Vagina (tissue), 2 donors: ENCODE measurements at places on chromosomes 2 and 18. TPM values are rescaled to one million over a fixed set of nuclear protein-coding genes. Genes with fewer than 3 reads are reported as not detected.
A peak's percentile ranks its signal among the peaks of the same experiment; 100 is the strongest.

SNORC gene
- not detected for total RNA-seq

TNFRSF11A gene
- 3.9 TPM for total RNA-seq

- peak overlapping the region; percentile 40 for H3K27ac ChIP-seq
- no peak overlapping the region for H3K4me3 ChIP-seq
- peaks cover 71% of the 10 kb centered on the region for H3K4me1 ChIP-seq
- no peak for DNase-seq
- no peaks in the 10 kb centered on the region for H3K36me3 ChIP-seq
These were observed 86.9 kb downstream of the ACVR1 start for GRCh38 chr2:157789256-157789655.

DNA sequence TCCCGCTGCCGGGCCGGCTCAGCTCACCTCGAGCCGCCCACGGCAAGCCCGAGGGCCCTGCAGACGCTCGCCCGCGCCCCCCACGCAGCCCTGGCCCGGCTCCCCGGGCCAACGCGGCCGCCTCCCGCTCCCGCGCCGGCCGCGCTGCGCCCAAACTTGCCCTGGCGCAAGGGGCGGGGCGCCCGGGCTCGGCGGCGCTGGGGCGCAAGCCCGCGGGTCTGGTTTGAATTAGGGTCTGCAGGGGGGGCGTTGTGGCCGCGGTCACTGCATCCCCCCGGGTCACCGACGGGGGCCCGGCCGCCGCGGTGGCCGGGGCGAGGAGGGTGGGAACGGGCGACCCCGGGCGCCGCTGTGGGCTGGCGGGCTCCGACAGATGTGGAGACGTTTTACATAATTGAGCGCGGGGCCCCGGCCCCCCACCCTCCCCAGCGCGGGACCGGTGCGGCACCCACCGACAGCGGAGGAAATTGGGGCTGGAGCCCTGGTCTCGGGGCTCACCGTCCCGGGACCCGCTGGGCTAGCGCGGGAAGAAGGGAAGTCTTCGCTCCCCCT lies 690 bp downstream of the SDC1 start:
- H3K27ac ChIP-seq = peak overlapping the region; percentile 94
- peak overlapping the region; percentile 64 for H3K4me3 ChIP-seq
- no peaks in the 10 kb centered on the region for H3K36me3 ChIP-seq
- no peak for DNase-seq
- H3K4me1 ChIP-seq = peaks cover 40% of the 10 kb centered on the region

DNA sequence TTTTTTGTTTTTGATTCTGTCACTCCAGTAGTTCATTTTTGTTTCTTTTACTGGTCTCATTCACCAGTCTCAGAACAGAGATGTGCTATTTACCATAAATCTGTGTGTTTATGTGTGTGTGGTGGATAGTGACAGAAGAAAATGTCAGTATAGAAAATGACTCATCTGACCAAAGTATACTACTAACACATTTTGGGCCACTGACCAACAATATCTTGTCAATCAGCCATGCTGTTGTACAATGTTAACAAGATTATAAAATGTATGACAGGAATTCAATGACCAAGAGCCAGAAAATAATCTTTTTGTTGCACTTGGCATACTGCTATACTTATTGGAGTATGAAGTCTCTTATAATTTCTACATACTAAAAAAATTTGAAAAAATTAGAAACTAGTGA lies 1081.4 kb upstream of the NRXN1 start:
- H3K27ac ChIP-seq = no peak overlapping the region
- H3K4me3 ChIP-seq = no peak overlapping the region
- H3K36me3 ChIP-seq = no peaks in the 10 kb centered on the region

DNA sequence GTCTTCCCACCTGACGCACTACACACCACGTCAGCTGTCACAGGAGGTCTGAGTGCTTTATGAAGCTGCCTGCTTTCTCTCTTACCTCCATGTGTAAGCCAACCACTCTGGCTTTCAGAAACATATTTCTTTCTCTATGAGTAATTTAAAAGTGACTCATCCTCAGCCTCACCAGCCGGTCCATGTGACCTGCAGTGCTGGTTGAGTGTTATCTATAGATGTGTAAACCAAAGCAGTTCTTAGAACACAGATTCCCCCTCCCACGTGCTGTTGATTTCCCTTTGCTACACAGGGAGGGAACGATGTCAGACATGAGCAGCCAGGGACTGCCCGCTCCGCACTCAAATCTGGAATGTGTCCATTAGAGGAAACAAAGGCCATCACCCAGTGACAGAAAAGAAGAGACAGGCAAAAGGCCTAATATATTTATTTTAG lies 157.8 kb downstream of the BCL2 start:
- no peak overlapping the region for H3K4me3 ChIP-seq
- no peaks in the 10 kb centered on the region for H3K36me3 ChIP-seq
- H3K27ac ChIP-seq = peak overlapping the region; percentile 93

- no peaks in the 10 kb centered on the region for H3K27me3 ChIP-seq
- H3K4me3 ChIP-seq = no peak overlapping the region
- no peak for DNase-seq
- no peak overlapping the region for H3K27ac ChIP-seq
- H3K4me1 ChIP-seq = no peaks in the 10 kb centered on the region
These were observed 26.7 kb downstream of the XDH start for GRCh38 chr2:31387850-31388249.

GRCh38 chr18:49247781-49248180 lies 212.7 kb downstream of the DYM start:
- H3K4me3 ChIP-seq = no peak overlapping the region
- no peak overlapping the region for H3K27ac ChIP-seq
- H3K36me3 ChIP-seq = no peaks in the 10 kb centered on the region
- DNase-seq = no peak
- H3K27me3 ChIP-seq = no peaks in the 10 kb centered on the region
- H3K4me1 ChIP-seq = no peaks in the 10 kb centered on the region

DNA sequence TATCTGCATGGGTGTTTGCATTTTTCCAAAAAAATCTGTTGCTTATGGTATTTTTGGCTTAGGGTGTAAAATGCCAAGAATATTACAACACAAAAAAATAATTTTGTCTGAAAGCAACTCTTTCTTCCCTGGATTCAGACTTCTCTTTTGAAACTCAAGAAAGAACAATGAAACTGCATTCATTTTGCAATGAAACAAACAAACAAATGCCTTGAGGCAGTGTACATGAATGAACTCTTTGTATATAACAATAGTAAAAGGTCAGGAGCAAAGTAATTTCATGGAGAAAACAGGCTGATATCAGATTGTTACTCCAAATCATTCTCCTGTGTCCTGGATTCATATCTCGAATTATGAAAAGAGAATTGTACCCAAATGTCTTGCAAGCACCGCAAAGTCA lies 301.6 kb upstream of the CDH20 start:
- H3K27me3 ChIP-seq = no peaks in the 10 kb centered on the region
- H3K27ac ChIP-seq = no peak overlapping the region
- H3K36me3 ChIP-seq = no peaks in the 10 kb centered on the region
- DNase-seq = no peak

DNA sequence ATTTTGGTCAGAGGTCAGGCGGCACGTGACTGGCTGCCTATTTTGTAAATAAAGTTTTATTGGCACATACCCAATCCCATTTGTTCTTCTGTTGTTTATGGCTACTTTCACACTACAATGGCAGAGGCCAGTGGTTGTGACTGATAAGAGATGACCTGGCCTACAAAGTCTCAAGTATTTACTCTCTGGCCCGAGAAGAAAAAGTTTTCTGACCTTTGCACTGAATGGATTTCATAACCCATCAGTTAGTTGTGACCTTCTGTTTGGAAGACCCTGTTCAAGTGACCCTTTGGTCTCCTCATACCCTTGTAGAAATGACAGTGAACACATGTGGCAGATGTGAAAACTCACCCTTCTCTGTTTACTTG lies 121.4 kb upstream of the MGAT5 start:
- no peaks in the 10 kb centered on the region for H3K36me3 ChIP-seq
- no peak overlapping the region for H3K27ac ChIP-seq
- H3K4me1 ChIP-seq = peaks cover 28% of the 10 kb centered on the region
- no peaks in the 10 kb centered on the region for H3K27me3 ChIP-seq

DNA sequence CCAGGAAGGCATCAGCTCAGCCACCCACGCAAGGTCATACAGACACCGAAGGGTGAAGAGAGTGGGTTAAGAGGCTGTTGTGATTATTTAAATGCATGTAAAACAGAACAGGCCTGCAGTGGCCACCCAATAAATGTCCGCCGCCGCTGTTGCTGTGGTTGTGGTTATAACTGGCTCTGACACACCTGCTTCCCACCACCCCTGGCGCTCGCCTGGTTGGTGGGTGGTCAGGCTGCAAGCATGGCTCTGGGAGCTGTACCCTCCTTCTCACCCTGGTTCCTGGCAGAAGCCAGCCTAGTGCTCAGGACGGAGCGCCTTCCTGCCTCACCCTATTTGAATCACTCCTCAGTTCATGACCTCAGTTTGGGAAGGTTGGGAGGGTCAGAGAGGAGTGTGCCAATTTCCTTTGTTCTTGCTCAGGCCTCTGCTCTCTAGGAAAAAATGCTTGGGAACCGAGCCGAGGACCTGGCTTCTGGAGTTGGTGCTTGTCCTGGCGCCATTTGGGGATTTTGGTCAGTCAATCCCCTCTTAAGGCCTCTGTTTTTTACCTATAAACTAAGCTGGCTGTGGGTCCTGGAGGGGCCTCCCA lies 5.3 kb upstream of the CRYBA2 start:
- DNase-seq = no peak
